Mesenteric fat pad (tissue), 1 donor: ENCODE measurements at places on chromosomes 4 and X.

GRCh38 chr4:68287704-68288392 lies 42.4 kb upstream of the TMPRSS11B start:
- DNase-seq = no peak

GRCh38 chr4:100420571-100420970 lies 97.3 kb downstream of the EMCN start:
- no peak for DNase-seq

GRCh38 chrX:101409043-101409442 lies 1.0 kb downstream of the HNRNPH2 start:
- no peak for DNase-seq

- DNase-seq = no peak
These were observed 31.8 kb downstream of the NSD2 start for GRCh38 chr4:1903035-1903434.

GRCh38 chrX:56281789-56282188 lies 49.6 kb downstream of the KLF8 start:
- DNase-seq = no peak

DNA sequence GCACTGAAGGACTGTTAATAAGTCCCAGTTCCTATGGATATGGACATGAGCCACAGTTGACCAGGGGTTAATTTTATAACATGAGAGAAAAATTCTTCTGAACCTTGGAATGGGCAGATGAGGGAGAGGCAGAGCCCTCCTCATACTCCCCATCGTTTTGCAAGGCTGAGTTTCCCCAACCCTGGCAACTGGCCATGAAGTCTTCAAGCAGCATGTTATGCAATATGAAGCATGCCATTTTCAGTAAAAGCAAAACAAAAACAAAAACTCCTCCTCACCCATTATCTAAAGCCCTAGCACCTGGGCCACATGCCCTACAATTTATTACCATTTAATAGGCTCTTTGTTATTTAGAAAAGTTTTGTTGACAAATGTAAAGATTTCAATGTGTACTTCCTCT lies 64.5 kb downstream of the GPC4 start:
- DNase-seq = no peak

- no peak for DNase-seq
These were observed 38.7 kb upstream of the DCLK2 start for GRCh38 chr4:150039274-150040127.

- DNase-seq = no peak
These were observed 281.9 kb downstream of the PTTG2 start for GRCh38 chr4:38242101-38242500.

DNA sequence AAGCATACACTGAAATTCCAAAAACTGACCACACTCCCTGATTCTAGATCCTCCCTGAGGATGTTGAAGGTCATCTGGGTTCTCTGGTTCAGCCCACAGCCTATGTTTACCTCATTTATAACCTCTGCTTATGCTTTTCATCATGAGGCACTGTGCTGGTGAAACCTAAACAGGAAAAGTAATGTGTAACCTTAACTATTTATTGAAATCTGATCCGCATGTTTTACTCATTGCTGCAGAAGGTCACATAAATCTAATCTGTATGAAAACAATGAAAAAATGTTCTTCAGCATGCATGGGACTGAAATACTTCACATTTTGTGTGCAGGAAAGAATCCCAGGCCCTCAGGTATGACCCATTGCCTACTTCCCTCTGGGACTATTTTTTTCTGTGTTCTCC lies 30.3 kb downstream of the UCHL1 start:
- DNase-seq = no peak

DNA sequence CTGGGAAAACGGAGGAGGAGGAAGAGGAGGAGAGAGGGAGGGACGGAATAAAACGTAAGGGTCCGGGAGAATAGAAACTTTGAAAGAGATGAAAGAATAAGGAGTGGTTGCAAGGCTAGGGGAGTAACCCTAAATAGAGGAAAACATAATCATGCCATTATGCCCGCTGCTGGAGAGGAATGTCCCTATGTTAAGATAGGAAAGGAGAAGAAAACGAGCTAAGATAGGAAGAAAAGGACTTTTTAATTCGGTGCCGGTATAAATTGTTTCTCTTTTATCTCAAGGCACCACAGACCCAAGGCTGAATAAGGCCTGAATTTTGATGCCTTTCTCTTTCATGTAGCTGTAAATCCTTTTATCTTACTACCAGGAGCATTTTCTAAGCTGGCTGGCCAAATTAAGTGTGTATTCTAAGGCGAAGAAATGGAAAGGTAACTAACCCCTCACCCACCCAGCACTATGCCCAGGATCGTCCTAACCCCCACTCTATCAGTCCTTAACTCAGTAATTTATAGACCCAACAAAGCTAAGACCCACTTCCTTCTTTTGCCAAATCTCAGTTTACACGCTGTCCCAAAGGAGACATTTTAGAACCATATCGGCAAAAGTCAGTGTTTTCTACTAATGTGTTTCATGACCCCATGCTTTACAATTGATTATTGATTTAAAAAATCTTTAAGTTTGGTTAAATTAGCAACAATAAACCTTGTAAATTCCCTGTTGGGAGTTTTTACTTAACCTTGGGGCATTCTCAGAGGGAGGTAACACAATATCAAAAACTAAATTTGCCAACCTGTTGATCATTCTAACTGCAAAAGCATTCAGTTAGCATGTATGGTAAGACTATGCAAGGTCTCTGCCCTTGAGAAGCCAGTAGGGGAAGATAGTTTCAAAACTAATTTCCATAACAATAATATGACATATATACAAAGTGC lies 1.1 kb upstream of the CUL4B start:
- no peak for DNase-seq

DNA sequence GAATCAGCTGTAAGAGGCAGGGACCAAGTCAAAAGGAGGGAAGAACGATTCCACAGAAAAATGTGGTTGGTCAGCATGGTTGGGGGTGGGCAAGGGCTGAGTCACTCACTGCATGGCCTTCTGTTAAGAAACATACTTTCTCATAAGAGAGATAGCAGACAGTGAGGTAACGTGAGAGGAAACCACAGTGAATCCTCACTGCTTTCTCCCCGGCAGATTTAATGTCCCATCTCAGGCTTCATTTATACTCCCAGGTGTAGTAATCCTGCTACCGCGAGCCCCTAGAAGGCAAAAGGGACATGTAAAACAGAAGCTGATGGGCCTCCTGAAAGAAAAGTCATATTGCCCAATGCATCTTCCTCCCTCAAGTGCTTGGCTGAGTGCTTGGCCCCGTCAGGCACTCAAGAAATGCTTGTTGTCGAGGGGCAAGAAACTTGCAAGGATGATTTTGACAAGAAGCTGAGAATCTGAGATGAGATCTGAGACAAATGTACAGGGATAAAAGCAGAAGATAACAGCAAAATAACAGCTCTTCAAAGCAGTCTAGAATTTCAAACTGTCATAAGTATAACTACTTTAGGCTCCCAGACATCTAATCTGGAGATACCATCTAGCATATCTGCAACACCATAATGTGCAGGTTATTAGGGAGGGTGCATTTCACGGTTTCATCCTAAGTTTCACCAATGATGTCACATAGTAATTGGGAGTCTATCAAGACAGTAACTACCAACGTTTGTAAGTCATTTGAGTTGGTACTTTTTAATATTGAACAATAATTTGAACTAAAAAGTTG lies 40.2 kb downstream of the SH3KBP1 start:
- no peak for DNase-seq

DNA sequence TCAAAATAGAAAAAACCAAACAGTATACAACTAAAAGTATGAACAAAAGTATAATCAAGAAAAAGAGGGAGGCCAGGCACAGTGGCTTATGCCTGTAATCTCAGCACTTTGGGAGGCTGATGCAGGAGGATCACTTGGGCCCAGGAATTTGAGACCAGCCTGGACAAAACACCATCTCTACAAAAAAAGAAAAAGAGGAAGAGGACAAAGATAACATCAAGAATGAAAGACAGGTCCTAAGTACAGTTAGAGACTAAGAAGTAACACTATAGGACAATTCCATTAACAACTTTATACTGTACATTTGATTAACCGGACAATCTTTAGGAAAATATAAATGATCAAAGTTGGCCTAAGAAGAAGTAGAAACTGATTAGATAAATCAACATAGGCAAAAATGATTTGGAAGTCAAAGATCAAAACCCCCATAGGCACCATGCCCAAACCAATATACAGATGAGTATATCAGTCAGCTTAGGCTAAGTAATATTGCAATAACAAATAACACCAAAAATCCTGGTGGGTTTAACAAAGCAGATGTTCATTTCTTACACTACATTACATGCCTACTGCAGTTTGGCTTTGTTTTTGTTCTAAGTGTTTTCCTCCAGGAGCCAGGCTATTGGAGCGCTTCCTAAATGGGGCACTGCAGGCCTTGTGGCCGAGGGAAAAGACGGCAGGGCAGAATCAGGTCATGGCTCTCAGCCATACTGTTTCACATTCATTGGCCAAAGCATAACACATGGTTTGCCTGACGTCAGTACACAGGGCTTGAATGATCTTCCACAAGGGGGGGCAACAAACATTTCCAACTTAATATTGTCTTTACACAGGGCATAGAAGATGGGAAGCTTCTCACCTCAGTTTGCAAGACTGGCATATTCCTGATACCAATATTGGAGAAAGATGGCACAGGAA lies 42.2 kb upstream of the HGFAC start:
- DNase-seq = no peak

GRCh38 chr4:6649216-6649615 lies 8.7 kb downstream of the MRFAP1 start:
- no peak for DNase-seq

DNA sequence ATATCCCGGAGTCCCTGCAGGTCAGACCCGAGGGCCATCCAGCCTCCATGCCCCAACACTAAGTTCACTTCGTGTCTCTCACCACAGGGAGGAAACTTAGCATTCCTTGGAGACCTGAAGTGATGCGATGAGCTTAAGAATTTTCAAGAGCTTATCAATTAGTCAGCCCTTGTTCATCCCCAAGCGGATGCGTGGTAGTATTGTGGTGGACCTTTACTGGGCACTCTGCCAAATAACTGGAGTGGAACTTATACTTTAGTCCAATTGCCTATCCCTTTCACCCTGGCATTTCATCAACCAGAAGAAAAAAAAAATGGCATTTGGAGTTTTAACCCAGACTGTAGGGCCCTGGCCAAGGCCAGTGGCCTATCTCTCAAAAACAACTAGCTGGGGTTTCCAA lies 137.1 kb downstream of the RELL1 start:
- DNase-seq = no peak

- DNase-seq = no peak
These were observed 447.9 kb upstream of the FAM241A start for GRCh38 chr4:111697176-111697942.

- no peak for DNase-seq
These were observed 49.7 kb upstream of the GAB1 start for GRCh38 chr4:143286701-143287571.

GRCh38 chr4:72631296-72631695 lies 62.3 kb upstream of the ADAMTS3 start:
- DNase-seq = no peak

DNA sequence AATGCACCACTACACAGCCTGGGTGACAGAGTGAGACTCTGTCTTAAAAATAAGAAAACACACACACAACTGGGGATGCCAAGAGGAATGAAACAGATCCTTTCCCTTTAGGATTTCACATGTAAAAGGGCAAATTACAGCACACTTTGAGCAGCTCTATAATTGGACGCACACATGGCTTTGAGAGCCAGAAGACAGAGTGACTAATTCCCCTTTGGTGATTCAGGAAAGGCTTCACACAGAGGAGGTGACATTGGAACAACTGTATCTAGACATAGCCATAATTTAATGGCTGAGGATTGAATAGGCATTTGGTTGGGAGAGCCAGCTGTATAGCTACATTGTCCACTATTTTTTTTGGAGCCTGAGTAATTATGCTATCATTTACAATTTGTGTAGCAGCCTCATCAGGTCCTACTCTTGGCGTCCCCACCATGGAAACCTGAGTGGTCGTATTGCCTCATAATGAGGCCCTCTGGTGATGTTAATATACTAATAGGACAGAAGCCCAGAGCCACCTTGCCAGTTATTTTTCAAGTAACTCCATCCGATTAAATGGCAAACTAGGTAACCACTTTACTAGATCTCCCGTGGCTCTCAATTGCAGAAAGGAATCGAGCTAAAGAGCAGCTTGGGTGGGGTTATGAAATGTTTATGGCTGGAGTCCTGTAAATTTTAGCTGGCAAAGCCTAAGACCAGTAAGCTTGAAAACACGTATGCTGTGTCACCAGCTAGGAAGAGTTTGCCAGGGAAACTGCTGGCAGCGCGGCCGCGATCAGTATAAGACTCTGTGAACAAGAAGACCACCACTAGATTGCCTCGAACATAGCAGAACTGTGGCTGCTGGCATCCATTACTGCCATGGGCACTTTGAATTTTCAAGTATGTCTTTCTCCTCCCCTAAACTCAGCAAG lies 8.5 kb upstream of the PPEF1 start:
- no peak for DNase-seq

DNA sequence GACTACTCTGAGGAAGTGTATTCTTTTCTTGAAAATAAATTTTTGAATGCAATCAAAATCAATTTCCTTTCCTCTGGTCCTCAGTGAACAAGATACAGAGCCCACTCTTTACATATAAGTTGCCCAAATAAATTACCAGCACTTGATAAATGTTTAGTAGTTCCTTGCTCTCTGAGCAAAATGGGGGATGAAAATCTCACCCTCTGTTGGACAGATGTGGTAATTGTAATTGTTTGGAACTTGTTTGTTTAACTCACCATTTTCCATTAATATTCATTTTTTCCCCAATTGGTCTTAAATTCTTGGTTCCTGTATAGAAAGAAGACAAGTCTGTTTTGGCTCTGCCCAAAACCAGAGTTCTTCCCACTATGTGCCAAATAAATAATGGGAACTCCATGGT lies 146.3 kb downstream of the LDB2 start:
- no peak for DNase-seq

- no peak for DNase-seq
These were observed 83.4 kb upstream of the MID1IP1 start for GRCh38 chrX:38717871-38718270.

DNA sequence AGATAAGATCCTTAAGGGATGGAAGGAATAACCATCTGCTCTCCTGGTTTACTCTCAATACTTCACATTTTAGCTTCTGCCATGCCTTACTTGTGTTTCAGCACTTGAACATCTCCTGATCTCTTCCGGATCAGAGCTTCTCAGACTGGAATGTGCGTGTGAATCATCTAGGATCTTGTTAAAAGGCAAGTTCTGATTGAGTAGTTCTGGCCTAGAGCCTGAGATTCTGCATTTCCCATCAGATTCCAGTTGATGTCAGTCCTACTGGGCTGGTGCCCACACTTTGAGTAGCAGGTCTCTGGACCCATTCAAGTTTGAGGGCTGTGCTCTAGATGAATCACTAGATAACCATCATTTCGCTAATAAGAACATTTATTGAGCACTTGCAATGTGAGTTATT lies 20.0 kb downstream of the NDP start:
- no peak for DNase-seq

GRCh38 chr4:6758728-6759127 lies 23.8 kb upstream of the KIAA0232 start:
- no peak for DNase-seq

DNA sequence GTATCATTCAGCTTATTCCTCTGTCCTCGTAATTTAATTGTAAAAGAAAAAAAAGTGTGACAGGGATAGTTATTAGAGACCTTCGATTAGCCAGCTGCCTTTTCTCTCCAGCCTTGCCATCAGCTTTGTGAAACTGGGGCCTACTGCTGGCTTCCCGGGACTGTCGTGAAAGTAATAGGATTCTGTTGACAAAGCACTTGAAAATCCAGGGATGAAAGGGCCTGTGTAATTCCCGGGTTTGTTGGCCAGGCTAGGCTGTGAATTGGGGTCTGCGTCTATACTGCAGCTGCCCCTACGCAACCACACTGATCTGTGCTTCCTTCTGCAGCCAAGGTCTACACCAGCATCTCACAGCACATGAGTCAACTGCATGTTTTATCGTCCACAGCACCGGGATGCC lies 120.4 kb upstream of the SCML1 start:
- no peak for DNase-seq

GRCh38 chr4:133464311-133464710 lies 315.2 kb downstream of the PCDH10 start:
- DNase-seq = no peak
